AG09309 (cell line): ENCODE measurements at places on chromosomes 7 and 10.

- no peak for DNase-seq
Observed at GRCh38 chr10:33478675-33479125, 144.2 kb upstream of the NRP1 start.

GRCh38 chr7:133932591-133932990 lies 194.5 kb upstream of the LRGUK start:
- DNase-seq = no peak

DNA sequence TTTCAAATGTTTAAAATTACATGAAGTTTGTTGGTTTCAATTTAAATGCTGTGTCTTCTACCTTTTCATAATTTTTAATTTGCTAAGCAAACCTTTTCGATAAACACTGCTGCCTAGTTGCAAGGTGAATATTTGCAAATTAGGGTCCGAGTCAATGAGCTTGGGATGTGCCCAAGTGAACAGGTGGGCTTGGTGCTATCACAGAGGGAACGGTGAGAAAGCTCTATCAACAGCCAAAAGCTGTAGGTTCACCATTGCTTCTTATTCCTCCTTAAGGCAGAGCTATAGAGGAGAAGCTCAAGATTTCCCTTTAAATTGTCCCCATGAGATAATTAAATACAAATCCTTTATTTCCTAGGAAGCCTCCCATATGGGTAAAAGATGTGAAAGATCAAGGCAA lies 245.3 kb upstream of the CELF2 start:
- DNase-seq = no peak

DNA sequence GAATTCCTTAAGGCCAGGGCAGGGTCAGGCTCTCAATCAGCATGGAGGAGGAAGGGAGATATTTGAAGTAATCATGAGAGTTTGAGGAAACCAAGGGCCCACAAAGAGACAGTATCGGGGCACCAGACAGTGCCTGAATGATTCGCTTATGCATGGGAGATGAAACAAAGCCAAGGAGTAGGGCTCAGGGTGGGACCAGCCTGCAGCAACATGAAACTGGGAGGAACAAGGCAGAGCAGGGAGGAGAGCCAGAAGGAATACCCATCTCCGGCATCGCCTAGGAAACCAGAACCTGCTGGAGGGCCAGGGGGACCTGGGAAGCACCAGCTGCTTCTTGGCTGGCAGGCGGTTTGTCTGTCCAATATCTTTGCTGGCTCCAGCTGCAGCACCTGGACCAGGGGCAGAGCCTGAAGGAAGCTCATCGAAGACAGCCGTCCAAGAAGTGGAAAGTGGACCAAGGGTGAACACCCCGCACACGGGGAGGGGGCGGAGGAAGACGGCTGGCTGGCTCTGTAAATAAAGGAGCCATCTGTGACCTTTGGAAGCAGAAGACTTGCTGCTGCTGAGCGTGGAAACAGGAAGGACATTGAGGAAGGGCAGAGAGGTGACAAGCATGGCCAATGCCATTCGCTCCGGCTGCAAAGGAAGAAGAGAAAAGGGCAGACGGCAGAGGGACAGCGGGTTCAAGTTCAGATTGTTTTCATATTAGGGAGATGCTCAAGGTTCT lies 34.4 kb upstream of the ECHDC3 start:
- DNase-seq = no peak

DNA sequence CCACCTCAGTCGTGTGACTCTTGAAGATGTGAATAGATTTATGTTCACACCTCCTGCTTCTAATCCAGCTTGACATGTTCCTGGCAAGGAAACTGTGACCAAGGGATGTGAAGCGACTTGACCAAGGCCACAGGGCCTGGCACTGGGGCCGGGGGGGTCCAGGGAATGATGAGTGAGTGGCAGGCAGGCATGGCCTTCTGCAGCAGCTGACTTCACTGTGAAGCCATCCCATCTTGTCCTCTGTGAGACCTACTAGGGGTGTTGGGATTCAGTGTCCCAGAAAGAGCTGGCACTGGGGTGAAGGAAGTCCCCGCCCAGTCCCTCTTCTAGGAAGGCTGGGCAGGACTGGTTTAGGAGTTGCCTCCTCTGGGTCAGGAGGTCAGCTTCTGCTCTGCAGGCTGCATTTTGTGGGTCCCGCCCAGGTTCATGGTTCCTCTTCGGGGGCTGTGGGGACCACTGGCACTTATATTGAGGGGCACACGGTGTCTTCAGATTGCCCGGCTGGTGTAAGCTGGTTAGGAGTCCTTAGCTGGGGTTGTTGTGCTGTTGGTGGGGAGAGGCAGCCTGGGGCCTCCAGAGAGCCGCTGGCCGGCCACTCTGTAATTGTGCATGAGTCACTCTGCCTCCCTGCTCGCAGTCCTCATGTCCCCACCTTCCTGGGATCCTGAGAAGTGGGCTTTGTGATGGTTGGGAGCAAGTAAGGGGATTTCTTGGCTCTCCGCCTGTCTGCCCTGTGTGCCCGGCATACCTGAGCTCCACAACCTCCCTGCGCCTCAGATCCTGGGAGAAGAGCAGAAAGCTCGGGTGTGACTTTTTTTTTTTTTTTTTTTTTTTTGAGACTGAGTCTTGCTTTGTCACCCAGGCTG lies 11.0 kb downstream of the ZMIZ1 start:
- DNase-seq = no peak

GRCh38 chr7:95549818-95550529 lies 46.3 kb downstream of the PDK4 start:
- peak; percentile 10 for DNase-seq

DNA sequence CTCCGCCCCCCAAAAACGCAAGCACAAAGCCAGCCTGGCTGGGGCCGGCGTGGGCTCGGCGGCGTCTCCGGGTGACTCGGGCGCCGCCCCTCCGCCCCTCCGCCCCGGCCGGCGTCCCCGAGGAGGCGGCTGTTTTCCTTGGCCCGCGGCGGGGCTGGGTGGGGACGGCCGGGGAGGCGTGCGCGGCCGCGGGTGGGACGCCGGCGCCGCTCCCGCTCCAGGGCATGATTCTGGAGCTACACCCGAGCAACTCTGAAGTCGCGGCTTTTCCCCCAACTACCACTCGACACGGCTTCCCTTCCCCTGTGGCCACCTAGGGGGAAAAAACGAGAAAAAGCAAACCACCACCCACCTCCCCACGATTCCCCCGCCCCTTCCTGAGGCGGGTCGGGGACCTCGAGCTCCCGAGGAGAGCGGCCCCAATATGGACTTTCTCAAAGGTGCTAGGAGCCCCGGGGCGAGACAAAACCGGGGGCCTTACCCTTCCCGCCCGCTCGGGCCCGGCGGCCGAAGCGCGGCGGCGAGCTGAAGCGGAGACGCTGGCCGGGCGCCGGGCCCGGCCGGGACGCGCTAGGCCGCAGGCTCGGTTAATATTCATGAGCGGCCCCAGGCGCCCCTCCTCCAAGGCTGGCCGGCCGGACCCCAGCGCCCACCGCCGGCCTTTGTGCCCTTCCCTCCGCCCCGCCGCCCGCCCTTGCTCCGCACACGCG lies 856 bp downstream of the ARHGAP21 start:
- no peak for DNase-seq

DNA sequence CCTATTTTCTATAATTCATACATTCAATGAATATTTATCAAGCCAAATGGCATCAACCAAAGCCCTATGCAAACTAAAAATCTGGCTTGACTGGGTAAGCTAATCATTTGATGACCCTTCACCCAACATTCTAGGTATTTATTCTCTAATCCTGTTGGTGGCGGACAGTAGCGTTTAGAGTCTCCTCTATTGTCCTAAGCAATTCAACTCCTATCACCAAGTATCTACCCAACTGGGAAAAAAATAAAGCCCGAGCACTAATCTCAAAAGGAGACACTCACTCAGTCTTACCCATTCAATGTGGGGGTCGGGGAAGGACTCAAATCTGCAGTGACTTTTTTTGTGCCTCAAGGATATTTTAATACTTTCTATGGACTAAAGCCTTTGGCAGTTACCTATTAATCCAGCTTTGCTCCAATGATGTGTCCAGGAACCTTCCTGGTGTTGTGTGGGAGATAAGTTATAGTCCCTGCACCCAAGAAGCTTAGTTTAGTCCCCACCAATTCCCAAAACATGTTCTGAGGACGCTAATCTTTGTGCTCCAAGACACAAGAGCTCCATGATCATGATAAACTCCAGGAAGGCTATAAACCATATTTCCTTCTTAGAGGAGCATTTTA lies 30.6 kb downstream of the DNMBP start:
- DNase-seq = no peak

GRCh38 chr10:22429146-22429545 lies 83.8 kb downstream of the SPAG6 start:
- no peak for DNase-seq

DNA sequence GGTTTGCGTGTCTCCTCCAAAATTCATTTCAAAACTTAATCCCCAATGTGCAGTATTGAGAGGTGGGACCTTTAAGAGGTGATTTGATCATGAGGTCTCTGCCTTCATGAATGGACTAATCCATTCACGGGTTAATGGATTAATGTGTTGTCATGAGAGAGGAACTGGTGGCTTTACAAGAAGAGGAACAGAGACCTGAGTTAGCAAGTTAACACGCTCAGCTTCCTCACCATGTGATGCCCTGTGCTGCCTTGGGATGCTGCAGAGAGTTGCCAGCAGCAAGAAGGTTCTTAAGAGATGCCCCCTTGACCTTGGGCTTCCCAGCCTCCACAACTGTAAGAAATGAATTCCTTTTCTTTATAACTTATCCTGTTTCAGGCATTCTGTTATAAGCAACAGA lies 3.7 kb upstream of the TCTN3 start:
- DNase-seq = no peak

- no peak for DNase-seq
Observed at GRCh38 chr7:105470846-105471245, 51.2 kb downstream of the PUS7 start.

DNA sequence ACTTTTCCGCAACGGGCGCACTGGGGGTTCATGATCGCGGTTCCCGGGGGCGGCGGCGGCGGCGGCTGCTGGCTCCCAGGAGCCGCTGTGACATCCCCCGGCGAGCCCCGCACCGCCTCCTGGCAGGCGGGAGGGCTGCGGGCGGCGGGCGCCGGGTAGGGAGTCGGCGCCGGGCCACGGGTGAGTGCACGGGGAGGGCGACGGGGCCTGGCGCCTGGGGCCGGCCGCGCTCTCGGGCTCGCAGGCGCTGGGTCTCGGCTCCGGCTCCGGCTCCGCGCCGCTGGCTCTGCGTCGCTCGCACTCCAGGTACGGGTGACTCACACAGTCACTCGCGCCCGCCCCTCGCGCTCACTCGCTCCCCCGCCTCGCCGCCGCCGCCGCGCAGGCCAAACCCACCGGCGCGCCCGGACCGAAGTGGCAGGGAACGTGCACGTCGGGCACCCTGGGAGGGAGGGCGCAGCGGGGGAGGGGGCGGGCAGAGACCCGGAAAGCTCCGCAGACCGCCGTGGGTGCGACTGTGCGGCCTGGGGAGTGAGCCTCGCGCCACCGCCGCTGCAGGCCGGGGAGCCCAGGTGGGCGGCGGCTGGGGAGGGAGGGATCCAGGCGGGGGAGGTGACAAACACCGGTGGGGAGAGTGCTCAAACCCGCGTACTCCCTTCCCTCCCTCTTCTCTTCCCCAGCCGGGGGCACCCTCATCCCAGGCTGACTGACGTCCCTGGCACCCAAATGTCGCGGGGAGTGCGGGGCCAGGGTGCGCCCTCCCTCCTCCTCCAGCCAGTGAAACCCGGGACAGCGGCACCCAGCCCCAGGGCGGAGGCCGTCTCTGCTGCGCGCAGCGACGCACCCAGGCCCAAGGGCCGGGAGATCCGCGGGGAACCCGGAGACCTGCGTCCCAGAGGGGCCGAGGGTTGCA lies 276.9 kb upstream of the NEBL start:
- no peak for DNase-seq

- DNase-seq = no peak
Observed at GRCh38 chr7:45085619-45086200, 3.1 kb downstream of the NACAD start.

DNA sequence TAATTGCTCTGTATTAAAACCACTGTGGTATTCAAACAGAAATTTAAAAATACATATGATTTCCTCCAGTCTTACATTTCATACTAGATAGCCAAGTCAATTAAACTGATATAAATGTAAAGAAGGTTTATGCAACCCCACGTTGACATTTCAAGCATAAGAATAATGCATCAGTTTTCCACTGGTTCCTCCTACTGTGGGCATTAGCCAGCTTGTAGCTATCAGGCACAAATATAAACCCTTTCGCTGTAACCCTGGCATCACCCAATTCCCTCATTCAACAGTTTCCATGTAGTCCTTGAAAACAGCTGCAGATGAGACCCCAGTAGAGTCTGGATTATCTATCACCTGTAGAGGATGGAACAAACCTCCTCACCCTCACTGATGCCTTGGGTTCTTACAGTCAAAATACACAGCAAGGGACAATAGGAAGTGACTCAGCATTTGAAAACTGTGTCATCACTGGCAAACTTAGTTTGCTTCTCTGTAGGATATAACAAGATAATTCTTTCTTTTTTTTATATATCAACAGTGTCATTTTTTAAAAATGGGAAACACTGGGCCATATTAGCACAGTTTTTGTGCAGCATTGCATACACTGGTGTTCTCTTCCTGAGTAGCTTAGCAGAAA lies 113.0 kb downstream of the PDE1C start:
- DNase-seq = no peak

DNA sequence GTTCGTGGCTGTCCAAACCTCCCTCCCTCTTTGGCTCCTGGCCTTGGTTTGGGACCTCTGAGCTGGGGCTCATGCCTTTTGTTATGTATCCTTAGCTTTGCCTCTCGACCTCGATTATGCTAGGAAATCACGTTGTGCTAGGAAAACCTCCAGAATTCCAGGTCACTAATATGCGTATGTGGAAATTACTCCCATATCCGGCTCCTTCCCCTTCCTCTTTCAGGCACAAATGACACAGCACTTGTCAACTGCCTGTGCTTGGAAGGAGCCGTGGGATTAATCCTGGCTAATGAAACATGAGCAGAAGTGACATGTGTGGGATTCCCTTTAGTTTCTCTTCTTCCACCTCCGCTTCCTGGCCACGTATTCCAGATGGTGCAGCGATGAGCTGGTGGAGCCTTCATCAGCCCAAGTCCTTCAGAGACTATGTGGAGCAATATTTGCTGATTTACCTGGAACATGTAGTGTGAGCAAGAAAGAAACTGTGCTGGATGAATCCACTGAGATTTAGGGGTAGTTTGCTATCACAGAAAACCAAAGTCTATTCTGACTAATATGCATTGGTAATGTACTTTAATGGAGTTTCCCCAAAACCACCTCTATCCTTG lies 149.2 kb downstream of the REEP3 start:
- no peak for DNase-seq

GRCh38 chr10:35165136-35165535 lies 38.5 kb downstream of the CREM start:
- no peak for DNase-seq

DNA sequence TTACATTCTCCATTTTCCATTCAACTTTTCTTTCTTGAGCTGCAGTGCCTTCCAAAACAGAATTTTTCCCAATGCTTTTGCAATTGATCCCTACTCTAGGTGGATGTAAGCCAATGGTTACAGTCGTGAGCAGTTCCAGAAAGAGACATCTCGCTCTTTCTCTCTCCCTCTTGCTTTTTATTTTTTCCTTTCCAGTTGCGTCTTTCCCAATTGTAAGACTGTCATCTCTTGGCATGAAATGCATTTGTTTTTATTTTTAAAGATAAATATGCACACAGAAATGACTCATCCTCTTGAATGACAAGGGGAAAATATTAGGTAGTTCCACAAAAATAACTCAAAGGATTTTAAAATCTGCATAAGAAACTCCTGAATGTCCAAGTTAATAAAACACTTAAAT lies 25.1 kb downstream of the GLI3 start:
- DNase-seq = no peak

GRCh38 chr7:47807756-47808155 lies 140.5 kb downstream of the PKD1L1 start:
- DNase-seq = no peak
